ENCODE measurements at places on chromosomes 3 and 15.

GRCh38 chr3:45497963-45498362, 96.6 kb upstream of the LIMD1 start:
- no peak for DNase-seq

DNA sequence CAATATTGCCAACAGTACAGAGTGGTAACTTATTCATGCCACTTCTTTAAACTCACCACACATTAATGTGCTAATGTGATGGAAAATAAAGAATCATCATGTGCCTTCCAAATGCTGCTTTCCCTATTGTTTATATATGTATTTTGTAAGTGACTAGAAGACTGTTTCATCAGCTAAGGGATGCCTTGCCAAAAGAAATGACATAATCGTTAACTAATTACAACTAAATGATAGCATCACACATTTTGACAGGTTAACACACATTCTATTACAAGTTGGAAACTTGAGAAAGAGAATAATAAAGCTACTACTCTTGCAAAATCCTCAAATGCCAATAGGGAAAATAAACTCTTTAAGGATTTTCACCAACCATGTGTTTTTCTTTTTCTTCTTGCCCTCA, 329.9 kb upstream of the AGTR1 start:
- no peak for DNase-seq

- no peak for DNase-seq
These were observed 49.6 kb downstream of the SMAD3 start for GRCh38 chr15:67114846-67115585.

DNA sequence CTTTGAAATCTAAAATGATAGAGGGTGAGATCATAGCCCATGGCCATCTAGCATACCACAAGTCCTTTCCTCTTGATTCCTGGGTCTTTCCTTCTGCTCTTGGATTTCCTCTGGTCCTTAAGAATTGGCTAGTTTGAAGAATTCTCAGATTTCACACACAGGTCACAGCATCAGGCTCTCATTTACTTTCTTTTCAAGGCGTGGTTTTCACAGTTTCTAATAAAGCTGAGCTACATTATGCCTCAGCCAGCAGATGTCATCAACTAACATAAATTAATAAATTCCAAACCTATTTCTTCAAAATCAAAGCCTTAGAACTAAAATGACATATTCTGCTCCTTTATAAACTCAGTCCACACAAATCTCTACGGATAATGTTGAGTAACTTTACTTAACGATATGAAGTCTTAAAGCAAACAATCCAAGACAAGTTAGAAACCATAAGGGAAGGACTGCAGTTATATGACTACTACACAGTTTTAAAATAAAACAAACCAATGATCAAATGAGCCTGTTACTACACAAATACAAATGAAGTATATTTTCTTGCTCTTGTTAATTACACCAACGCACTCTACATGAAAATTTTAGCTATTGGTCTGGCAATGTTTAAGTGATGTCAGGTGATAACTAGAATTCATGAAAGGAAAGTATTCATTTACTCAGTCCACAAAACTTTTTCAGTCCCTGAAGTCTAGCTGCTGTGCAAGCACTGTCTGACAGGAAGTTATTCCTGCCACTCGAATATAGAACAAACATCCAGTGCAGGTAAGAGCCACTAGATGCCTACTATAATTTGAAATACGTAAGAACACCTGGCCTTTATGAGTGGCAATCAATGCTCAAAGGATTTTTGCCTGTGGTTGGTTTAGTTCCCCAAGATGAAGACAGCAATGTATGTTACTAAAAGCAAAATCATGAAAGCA, 9.2 kb downstream of the CCDC14 start:
- DNase-seq, result no peak

DNA sequence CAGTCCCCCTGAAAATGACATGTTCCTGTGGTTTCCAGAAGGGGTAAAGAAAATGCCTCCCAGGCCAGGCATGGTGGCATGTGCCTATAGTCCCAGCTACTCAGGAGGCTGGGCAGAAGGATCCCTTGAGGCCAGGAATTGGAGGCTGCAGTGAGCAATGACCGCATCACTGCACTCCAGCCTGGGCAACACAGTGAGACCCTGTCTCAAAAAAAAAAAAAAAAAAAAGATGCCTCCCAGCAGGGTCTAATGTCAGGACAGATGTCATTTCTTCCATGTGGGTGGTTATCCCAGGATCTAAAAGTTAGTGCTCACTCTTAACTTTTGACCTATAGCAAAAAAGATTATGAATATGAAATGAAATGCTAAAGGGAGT, 13.4 kb downstream of the LCMT2 start:
- no peak for DNase-seq

DNA sequence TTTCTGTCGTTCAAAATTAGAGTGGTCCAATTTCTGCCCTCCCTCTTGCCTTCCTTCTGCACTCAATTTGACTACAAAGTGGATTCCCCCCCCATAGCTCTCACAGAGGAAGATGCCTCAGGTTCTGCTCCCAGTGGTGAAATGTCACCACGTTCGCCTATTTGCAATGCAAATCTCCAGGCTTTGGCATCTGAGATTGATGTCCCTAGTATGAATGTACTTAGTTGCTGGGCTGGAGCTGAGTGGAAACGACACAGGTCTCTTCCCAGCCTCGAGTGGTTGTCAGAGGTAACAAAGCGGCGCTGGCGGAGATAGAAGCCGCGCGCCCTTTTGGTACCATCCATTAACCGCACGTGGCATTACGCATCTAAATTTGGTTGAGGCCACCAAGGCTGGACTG, 860.1 kb downstream of the MCTP2 start:
- no peak for DNase-seq

DNA sequence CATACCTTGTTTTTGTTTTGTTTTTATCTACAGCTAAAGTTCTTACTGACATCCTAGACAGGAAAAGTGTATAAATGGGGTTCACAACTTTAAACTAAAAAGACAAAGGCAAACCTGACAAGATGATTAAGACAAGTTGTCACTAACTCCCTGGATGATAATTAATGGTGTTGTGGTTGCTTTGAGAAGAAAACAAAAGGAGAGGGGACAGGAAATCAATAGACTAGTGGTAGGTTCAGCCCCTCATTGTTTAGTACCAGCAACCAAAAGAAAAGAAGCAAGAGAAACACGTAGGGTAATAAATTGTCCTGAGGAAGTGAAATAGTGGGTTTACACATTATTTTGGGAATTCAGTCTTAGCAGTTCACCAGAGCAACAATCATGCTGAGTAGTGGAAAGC, 78.8 kb downstream of the BFSP2 start:
- DNase-seq, result no peak

Measured in GM12891 (cell line).